Stimulated activated CD8-positive, alpha-beta memory T cell treated with anti-CD3 and anti-CD28 coated beads, Interleukin-4, amount 100 ng/mL, for 1 hour (primary cell): ENCODE measurements at places on chromosomes 12 and 14.

GRCh38 chr12:30569426-30569825 lies 126.2 kb downstream of the IPO8 start:
- no peak for DNase-seq

DNA sequence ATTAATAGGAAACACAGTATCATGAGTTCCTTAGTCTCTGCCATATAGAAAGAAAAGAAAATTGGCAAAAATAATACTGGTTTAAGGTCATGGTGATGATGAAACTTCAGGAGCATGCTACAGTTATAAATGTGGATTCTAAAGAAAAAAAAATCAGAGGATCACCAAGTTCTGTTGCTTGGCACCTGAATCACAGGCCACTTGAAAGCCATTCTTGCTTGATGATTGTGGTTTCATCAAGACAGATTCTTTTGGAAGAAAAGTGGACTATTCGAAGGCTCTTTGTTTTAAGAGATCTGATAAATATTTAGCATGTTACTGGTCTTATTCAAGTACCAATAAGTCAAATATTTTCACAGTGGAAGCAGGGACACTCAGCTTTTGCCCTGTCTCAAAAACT lies 148.9 kb downstream of the SAMD4A start:
- DNase-seq = no peak

DNA sequence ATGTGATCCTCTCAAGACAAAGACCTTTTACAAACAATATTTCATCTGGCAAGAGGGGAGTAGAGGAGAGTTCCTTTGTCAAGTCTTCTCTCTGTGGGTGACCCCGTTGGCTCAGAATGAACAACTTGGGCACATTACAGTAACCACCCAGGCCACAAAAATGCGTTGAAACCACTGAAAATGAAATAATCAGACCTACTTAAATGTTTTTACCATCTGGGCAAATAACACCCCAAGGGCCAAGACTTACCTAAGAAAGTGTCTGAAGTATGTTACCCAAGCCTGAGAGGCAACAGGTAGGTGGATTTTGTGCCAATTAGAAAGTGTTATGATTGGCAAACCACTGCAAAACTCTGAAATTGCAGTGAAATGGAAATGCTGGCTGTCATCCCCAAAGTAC lies 1.3 kb downstream of the TC2N start:
- DNase-seq = no peak

DNA sequence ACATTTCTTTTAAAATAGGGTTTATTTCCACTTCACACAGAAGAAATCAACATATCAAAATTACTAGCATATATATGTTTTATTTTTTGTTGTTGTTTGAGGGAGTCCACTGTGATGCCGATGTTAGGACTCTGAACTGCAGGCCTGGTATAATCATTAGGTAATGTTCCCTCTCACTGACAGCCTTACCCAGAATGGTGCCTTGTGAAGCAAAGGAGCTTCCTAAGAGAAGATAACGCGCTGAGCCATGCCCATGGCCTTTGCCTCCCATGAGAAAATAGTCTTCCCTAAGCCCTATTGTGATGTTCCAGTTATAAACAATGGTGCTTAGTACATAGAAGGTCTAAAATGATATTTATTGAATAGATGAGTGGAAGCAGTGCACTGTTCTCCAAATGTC lies 12.0 kb downstream of the GNG2 start:
- DNase-seq = no peak

- no peak for DNase-seq
Measured at GRCh38 chr14:68506645-68507419, 286.0 kb downstream of the ZFP36L1 start.

- no peak for DNase-seq
Measured at GRCh38 chr14:51818748-51819380, 41.5 kb upstream of the GNG2 start.

- DNase-seq = no peak
Measured at GRCh38 chr14:21498540-21499526, 12.3 kb downstream of the METTL3 start.

- no peak for DNase-seq
Measured at GRCh38 chr12:46064548-46064947, 74.2 kb upstream of the SCAF11 start.

DNA sequence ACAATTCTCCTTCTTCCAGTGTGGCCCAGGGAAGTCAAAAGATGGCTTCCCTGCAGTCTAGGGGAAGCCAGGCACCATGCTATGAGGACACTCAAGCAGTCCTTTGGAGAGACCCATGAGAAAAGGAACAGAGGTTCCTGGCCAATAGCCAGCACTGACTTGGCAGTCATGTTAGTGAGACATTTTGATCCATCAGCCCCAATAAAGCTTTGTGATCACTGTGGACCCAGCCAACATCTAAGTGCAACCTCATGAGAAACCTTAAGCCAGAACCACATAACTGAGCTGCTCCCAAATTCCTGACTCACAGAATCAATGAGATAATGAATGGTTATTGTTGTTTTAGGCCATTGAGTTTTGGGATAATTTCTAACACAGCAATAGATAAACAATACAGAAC lies 51.0 kb upstream of the NAP1L1 start:
- no peak for DNase-seq

DNA sequence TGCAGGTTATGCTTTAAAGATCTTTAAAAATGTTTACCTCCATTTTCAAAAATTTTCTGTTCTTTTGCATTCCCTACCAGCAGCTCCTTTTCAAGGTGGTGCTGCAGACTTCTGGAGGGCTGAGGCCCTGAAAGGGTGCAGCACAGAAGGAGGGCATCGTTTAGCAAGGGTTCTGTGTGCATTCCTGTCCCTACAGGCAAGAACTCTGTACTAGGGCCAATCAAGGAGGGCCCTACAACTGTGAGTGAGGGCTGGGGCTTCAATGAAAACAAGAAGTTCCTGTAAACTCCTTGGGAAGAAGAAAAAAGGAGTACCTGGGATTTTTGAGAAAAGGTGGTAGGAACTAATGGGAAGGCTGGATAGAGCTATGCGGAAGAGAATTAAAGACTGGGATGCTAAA lies 50.7 kb upstream of the CSRP2 start:
- DNase-seq = no peak

DNA sequence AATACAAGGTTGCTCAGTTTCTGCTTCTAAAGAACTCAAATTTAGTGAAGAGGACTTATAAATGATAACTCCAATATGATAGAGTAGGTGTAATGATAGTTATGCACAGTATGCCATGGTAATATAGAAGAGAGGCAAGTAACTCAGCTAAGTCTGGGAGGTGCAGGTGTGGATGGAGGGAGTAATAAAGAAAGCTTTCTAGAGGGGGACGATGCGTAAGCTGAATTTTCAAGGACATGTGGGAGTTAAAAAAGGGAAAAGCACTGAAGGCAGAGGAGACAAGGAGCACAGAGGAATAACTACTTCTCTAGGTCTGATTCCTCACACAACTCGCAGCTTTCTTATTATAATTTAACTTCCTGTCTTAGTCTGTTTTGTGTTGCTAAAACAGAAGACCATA lies 49.1 kb upstream of the ZDHHC17 start:
- DNase-seq = no peak

DNA sequence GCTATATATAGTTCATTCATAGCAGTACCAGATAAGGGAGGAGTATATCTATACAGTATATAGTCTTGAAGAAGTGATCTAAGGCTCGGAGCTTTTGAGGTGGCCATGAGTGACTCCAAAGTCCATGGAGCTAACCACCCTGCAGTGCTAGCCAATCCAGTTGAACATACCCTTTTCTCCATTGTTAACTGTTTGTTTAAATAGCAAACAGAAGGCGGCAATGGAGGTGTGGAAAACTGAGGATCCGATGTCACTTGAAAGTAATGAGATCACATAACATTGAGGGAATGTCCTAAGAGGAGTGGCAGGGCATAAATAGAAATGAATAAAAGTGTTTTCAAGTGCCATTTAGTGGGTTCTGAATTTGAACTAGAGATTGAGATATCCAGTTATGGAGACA lies 12.4 kb upstream of the SNAPC1 start:
- no peak for DNase-seq

- DNase-seq = no peak
Measured at GRCh38 chr14:100791348-100791735, 34.6 kb upstream of the MEG3 start.

- DNase-seq = no peak
Measured at GRCh38 chr14:106487600-106487999, 961.2 kb downstream of the TMEM121 start.

DNA sequence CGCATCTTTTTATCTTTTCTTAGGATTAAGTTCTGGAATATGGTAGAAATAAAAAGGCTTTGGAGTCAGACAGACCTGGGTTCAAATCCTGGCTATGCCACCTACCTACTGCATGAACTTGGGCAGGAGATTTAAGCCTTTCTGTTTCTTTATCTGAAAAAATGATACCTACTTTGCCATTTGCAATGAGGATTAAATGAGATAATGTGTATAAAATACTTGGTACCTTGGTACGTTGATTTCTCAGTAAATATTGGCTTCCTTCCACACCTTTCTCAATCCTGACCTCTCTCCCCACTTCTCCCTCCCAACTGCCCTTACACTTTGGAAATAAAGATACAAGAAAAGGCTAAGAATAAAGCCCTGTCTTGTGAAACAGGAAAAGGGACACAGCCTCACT lies 172.6 kb downstream of the PAX9 start:
- no peak for DNase-seq

GRCh38 chr12:90675106-90675505 lies 279.9 kb downstream of the CCER1 start:
- no peak for DNase-seq

GRCh38 chr12:123057513-123058265 lies 77.2 kb downstream of the ARL6IP4 start:
- no peak for DNase-seq

- DNase-seq = no peak
Measured at GRCh38 chr12:6226679-6227051, 26.5 kb downstream of the CD9 start.

DNA sequence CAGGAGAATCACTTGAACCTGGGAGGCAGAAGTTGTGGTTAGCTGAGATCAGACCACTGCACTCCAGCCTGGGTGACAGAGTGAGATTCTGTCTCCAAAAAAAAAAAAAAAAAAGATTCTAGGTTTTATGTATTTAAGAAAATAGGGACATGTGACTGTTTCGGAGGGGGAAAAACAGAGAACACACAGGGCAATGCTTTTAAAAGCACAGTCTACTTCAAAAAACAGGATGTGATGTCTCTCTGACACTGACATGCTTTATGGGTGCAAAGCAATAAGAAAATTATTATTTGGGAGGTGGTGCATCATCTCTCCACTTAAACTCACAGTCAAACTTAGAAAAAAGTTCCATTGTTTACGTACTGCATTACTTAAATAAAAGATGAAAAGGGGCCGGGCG lies 28.7 kb downstream of the CLIP1 start:
- DNase-seq = no peak

GRCh38 chr12:6118891-6119568 lies 5.4 kb downstream of the VWF start:
- DNase-seq = no peak

- no peak for DNase-seq
Measured at GRCh38 chr12:108666401-108666881, 32.7 kb upstream of the SELPLG start.

- no peak for DNase-seq
Measured at GRCh38 chr12:62711631-62712241, 223.2 kb downstream of the PPM1H start.

- no peak for DNase-seq
Measured at GRCh38 chr14:98716133-98716532, 555.9 kb downstream of the BCL11B start.

DNA sequence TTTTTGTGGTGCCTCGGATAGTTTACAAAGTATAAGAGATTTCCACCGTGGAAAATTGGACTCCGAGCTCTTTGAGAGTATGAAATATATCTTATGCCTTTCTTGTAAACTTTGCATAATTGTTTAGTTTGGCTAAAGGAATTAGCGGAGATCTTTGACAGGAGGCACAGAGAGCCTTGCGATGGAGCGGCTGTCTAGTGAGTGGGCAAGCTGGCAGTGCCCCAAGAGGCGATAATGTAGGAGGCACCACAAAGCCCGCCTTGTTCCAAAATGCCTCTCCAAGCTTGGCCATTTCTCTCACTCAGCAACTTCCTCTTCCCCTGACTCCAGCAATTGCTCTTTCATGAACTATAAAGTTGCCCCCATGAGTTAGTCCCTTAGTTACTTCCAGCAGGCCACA lies 270.1 kb upstream of the PRICKLE1 start:
- no peak for DNase-seq

GRCh38 chr12:47449797-47450196 lies 256.0 kb downstream of the RPAP3 start:
- no peak for DNase-seq

DNA sequence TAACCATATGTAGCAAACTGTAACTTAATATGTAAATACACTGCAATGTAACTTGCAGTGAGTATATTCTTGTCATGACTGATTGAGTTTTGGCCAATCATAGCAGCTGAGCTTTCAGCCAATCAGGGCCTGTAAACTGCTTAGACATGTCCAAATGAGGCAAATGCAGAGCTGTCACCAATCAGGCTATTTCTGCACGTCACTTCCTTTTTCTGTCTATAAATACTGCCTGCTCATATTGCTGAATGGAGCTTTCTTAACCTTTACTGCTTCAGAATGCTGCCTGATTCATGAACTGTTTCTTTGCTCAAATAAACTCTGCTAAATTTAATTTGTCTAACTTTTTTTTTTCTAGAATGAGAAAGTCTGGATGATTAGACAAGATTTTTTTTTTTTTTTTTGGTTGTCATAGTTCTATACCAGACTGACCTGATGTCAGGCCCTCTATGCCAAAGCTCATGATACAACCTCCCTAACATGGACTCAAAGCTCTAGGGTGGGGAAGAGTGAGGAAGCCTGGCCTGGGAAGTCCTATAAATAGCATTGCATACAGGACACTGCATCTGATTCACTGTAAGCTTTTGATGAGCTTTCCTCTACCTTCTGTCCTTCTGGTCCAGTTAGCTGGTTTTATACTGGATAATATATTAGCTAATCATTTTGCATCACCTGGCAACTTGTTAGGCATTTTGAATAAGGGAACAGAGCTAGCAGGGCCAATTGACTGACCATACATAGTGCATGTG lies 12.0 kb downstream of the MGP start:
- DNase-seq = no peak

DNA sequence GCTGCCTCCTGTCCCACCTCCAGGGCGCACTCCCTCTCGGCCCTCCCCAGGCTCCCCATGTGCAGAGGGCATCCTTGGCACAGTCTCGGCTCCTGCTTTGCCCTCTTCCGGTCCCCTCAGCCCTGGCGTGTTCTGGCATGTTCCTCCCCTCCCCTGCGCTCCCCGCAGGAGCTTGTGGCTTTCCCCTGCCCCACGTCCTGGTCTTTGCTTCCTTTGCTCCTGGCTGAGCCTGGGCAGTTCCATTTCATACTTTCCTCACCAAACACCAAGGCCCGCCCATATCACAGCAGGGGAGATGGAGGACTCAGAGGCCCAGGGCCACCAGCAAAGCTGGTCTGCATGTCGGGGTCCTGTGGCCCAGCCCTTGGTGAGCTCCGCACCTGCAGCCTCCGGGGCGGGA lies 56.0 kb downstream of the FBRSL1 start:
- DNase-seq = no peak

GRCh38 chr14:60051721-60052221 lies 40.0 kb upstream of the PCNX4 start:
- DNase-seq = no peak
